ENCODE measurements at places on chromosomes 12 and 14. TPM values are rescaled to one million over a fixed set of nuclear protein-coding genes. Genes with fewer than 3 reads are reported as not detected.

GRCh38 chr12:114852976-114853529 is 169.1 kb upstream of the TBX3 start:
- no peak for DNase-seq

DNA sequence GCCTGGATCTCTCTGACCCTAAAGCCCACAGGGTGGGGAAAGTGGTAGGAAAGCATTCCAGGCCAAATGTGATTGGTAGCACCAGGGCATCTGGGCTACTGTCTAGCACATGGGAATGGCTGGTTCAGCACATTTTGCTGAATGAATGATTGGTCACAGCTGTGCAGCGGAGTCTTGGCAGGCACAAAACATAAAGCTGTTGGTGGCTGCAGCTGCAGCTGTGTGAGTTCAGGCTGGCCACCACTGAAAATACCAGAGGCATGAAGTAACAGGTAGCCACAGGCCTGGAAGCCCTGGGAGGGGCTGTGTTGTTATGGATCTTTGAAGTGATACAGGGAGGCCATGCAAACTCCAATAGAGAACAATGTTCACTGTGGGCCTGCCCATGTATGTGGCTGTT is 72.7 kb downstream of the MYRFL start:
- DNase-seq, result no peak

GRCh38 chr12:50734409-50735263 is 29.3 kb upstream of the ATF1 start:
- no peak for DNase-seq

DNA sequence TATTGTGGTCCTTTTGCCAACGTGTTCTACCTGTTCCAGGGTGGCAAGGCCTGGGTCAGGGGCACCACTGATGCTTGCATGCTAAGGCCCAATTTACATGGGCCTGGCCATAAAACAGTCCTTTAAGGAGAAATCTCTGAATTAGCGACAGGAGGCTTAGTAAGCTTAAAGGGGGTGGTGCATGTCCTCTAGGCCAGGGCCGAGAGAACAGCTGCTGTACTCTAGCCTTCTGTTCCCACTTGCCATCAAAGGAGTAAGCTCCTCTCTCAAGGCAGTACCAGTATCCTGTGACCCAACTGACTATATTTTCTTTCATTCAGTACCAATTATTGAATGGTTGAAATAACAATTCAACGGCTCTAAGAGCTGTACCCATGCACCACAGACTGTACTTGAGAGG is 67.7 kb upstream of the ZDHHC17 start:
- DNase-seq, result no peak

GRCh38 chr14:100421756-100422470 is 98.8 kb downstream of the SLC25A47 start:
- DNase-seq, result no peak

DNA sequence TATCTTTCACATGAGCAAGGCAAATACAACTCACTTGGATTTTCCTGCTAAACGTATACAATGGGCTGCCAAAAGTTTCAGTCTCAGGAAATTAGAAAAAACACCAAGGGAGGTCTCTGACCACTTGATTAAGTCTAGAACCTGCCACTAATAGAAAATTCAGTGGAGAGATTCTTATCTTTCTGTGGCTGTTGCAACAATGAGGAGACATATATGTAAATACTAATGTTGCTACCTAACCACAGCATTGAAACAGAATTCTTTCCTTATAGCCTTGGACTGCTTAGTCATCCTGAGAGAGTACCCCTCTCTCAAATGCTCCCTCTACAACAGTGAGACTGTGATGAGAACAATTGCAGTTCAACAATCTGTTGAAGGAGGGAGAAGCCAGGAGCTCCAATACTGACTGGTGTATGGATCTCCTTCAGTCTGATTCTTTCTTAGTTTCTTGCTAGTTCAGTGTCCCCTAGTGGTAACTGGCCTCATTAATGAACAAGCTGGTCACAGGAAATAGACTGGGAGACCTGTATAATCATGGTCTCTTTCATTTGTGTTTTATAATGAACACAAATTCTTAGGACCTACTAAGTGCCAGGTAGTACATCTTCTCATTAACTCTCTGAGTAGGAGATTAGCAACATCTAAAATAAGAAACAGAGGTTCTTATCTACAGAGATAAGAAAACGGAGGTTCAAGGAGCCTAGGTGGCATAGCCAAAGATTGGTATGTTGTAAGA is 164.5 kb downstream of the SLC38A4 start:
- DNase-seq, result no peak

- no peak for DNase-seq
Observed at GRCh38 chr12:80282226-80282625, 161.8 kb upstream of the PTPRQ start.

GRCh38 chr14:75525969-75526368 is 3.7 kb downstream of the BATF start:
- DNase-seq, result no peak

DNA sequence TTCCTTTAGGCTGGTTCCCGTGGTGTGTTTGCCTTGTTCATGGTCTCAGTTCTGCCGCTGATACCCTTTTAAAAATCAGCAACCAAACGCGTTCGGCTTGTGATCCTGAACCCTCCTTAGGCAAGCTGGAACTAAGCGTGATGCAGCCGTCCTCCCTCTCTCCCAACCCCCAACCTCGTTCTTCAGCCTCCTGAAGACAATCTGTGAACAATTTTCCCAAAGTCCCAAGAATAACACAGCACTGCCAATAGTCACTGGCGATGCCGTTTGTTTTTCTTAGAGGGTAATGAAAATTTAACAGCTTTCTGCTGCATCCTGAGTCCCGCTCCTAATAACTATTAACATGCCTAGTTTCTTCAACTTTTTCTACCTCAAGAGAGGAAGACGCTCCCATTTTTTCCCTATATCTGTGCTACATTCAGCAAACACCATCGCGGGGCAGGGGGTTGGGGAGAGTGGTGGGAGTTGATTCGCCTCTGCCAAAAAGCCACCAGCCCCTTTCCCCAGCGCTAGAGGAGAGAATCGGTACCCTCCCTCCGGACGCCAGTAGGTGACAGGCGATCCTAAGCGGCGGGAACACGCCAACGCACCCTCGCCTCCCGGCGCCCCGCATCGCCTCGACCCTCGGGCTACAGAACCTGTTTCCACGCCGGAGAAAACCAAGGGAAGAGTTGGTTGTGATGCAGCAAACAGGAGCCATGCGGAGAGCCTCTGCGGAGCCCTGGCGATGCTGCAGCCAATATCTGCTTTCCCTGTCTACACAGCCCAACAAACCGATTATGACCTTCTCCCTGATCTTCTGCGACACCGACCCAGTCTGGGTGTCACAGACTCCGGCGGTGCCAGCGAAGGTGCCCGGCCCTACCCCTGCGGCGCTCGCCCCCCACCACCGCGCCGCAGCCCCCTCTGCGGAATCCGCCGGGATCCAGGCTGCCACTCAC is 752 bp downstream of the PRICKLE1 start:
- no peak for DNase-seq

- no peak for DNase-seq
Observed at GRCh38 chr12:18676996-18677588, 60.7 kb downstream of the PLCZ1 start.

- no peak for DNase-seq
Observed at GRCh38 chr12:89933911-89934310, 225.3 kb upstream of the ATP2B1 start.

- DNase-seq, result no peak
Observed at GRCh38 chr14:91021115-91021514, 39.3 kb downstream of the RPS6KA5 start.

CCDC177 gene
- total RNA-seq, result not detected

MGP gene
- total RNA-seq, result not detected

TAS2R30 gene
- 2.9 TPM for total RNA-seq

APOF gene
- total RNA-seq, result not detected

PAPLN gene
- total RNA-seq, result 0.75 TPM

KLRC2 gene
- 0.39 TPM for total RNA-seq

SLC5A8 gene
- not detected for total RNA-seq

RD3L gene
- total RNA-seq, result not detected

SCAF11 gene
- total RNA-seq, result 128 TPM

All from activated T-helper 2 cell treated with anti-CD3 and anti-CD28 coated beads, Interferon-gamma antibody, Interleukin-2, Interleukin-4, amounts not matched to agents 10 μg/mL and 5 μg/mL and 100 μg/mL, durations not matched to agents 14 hours and 24 hours and 36 hours (primary cell).